ENCODE measurements at places on chromosomes 16 and 17. TPM values are rescaled to one million over a fixed set of nuclear protein-coding genes. Genes with fewer than 3 reads are reported as not detected.

GRCh38 chr16:19172098-19172780 is 4.2 kb downstream of the SYT17 start:
- no peak for DNase-seq

DNA sequence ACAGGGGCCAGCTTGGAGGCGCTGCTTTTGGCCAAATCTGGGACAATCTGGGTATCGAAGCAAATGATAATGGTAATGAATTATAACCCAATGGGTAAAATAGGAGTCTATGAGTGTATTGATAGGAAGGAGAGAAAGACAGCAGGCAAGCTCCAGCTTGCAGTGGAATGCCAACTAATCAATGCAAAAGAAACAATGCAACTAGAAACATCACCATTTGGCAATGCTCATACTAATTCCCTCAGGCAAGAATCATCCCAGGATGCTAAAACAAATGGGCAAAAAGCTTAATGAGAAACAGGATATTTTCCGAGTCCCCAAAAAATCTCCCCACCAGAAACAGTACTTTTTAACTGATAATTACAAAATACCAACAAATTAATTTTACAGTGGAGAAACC is 64.7 kb downstream of the ADCY9 start:
- no peak for DNase-seq

DNA sequence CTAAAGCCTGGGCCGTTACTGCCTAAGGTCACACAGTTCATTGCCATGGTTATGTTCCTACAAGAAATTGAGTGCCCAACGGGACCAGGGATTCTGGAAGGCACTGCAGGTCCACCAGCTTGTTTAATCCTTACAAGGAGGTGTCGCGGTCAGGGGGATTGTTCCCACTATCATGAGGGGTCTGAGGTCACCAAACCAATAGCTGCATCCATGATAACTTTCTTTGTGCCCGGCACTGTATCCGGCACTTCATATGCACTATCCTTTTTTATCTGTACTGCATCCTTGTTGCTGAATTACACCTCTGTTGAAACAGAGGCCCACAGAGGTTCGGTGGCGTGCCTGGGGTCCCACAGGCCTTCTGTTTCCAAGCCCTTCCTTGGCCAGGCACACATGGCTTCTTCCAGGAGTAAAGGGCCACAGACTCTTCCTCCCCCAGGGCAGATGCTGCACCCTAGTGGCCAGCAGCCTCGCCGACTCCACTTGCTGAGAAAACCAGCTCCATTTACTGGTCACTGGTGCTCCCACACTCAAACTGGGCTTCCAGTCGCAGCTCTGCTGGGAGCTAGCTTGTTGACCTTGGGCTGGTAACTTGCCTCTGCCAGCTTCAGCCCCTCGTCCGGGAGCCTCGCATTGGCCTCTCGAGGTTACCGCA is 82.0 kb upstream of the PLCG2 start:
- peak; percentile 91 for DNase-seq

DNA sequence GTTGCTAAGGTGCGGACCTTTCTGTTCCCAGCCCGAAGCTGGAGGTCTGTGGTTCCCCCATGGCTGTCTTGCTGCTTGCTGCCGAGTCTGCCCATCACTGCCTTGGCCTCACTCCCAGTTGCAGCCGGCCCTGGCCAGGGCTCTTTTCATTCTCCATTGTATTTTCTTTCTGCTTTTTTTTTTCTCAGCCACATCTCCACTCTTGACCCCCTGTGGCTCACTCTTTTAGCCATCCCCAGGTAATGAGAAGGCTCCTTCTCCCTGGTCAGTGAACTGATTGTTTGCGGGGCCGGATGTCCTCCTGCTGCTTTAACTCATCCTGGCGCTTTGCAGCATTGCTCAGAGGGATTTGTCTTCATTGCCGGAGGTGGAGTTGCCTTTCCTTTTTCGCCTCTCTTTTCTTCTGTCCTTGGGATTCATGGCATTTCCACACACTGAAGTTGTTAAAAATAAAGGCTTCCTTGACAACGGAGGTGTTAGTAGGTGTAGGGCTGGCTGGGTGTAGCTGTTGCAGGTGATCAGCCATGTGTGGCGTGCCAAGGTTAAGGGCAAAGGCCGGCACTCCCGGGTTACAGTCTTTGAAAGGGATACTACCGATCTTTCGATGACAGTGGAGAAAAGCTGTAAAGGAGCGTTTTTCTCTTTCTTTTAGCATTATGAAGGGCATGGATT is 34.1 kb downstream of the MAP2K6 start:
- peak; percentile 42 for DNase-seq

G6PC1 gene
- total RNA-seq = not detected

DNA sequence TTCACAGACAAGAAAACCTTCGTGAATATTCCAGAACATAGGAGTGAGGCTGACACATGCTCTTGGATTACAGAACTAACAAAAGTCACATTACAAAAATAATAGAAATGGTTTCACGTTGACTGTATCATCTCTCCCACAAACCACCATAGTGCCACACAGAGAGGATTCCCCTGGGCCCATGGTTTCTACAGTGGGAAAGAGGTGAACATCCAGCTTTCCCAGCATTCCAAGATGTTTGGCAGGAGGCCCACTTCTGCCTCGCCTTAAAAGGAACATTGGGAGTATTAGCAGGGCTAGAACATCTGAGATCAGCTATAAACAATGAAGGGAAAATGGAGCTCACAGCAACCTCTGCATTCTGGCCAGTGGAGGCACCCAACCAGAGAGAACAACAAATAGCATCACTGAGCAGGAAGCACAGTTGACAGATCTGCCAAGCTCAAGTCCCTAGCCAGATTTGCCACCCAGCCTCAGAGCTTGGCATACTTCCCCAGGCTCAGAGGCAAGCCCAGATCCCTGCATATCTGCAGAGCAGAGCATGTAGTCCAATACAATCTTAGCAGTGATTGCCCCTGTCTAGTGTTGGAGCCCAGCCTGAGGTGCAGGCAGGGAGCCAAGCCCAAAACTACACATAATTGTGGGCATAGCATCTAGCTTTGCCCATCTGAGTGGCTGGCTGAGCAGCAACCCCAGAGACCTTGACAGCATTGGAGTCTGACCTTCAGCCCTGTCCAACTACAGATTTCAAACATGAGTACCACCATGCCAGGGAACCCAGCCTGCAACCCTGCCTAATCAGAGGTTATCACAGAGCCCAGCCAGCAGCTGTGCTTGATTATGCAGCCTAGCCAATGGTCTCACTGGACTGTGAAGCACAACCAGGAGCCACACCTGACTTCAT is 260.4 kb downstream of the CEP112 start:
- DNase-seq = no peak

GRCh38 chr17:22268214-22268911 is 576.0 kb downstream of the KCNJ18 start:
- no peak for DNase-seq

- DNase-seq = peak; percentile 46
These were observed 89.8 kb downstream of the CYB561 start for GRCh38 chr17:63356337-63356757.

GRCh38 chr17:65018610-65019316 is 37.8 kb downstream of the GNA13 start:
- DNase-seq = no peak

- peak; percentile 31 for DNase-seq
These were observed 3.3 kb downstream of the SYNRG start for GRCh38 chr17:37605813-37606505.

Measured in dermis blood vessel endothelial cell (primary cell).